Adipose tissue (tissue), 3 donors: ENCODE measurements at places on chromosomes 11 and 22. TPM values are rescaled to one million over a fixed set of nuclear protein-coding genes. Genes with fewer than 3 reads are reported as not detected.

Gene DEPDC7
- polyA plus RNA-seq = 1.6 TPM

Gene RFPL3
- not detected for polyA plus RNA-seq

Gene NAGA
- 6.6 TPM for polyA plus RNA-seq

Gene CRYBA4
- not detected for polyA plus RNA-seq

Gene CBLIF
- polyA plus RNA-seq = 2.1 TPM

Gene CFAP300
- polyA plus RNA-seq = 2.5 TPM

Gene ZNRF3
- 1.2 TPM for polyA plus RNA-seq

Gene MRGPRX1
- not detected for polyA plus RNA-seq

Gene MYBPC3
- 0.68 TPM for polyA plus RNA-seq

Gene TSGA10IP
- not detected for polyA plus RNA-seq

Gene MUC5AC
- 0.56 TPM for polyA plus RNA-seq
